ENCODE measurements at places on chromosomes 12 and 14. TPM values are rescaled to one million over a fixed set of nuclear protein-coding genes. Genes with fewer than 3 reads are reported as not detected.

- no peaks in the 10 kb centered on the region for H3K36me3 ChIP-seq
- H3K4me3 ChIP-seq, result no peak overlapping the region
- no peak for DNase-seq
- H3K27ac ChIP-seq, result no peak overlapping the region
- H3K27me3 ChIP-seq, result no peaks in the 10 kb centered on the region
Observed at GRCh38 chr12:41653386-41654326, 465.5 kb downstream of the PDZRN4 start.

DNA sequence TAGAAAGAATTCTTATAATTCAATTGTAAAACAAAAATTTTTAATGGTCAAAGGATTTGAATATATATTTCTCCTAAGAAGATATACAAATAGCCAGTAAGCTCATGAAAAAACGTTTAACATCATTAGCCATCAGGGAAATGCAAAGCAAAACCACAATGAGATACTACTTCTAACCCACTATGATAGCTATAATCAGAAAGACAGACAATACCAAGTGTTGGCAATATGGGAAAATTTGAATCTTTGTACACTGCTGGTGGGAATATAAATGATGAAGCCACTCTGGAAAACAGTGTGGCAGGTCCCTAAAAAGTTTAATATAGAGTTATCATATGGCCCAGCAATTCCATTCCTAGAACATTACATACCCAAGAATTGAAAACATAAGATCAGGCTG, 25.4 kb downstream of the RALGAPA1 start:
- no peak overlapping the region for H3K4me3 ChIP-seq
- no peaks in the 10 kb centered on the region for H3K27me3 ChIP-seq
- no peaks in the 10 kb centered on the region for H3K36me3 ChIP-seq
- H3K4me1 ChIP-seq, result no peaks in the 10 kb centered on the region
- H3K27ac ChIP-seq, result no peak overlapping the region

The MAPKAPK5 gene
- total RNA-seq, result 60.8 TPM

The IL22 gene
- not detected for total RNA-seq
